ENCODE measurements at places on chromosomes 16 and 17.

GRCh38 chr17:8126491-8127066 lies 2.7 kb upstream of the HES7 start:
- DNase-seq: peak; percentile 58

- DNase-seq: no peak
Measured at GRCh38 chr16:57474671-57475661, 11.3 kb downstream of the DOK4 start.

DNA sequence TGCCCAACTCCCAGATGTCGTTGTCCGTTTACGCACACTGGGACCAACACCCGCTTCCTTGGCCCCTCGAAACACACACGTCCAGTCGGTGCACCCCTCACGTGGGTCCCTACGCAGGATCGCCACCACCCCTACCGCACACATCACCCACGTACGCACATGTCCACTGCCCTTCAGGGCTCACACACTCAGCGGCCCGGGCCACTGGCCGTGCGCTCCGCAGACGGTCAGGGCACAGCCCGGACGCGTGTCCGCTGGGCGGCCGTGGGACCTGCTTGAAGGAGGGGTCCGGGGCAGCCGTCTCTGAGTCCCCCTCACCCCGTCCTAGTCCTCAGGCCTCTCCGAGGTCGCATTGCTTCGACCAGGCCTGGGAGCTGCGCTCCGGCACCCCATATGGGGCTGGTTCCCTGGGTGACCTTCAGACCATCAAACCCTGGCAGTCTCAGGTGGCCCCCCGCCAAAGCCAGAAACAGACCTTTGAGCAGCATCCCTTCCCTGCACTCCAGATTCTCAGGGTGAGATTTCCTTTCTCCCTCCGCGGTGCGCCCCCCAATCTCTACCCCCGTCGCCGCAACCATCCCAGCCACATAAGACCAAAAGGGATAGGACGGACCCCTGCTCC lies 914 bp upstream of the GPRC5B start:
- DNase-seq: no peak

GRCh38 chr16:48947371-48947713 lies 334.3 kb downstream of the CBLN1 start:
- DNase-seq: no peak

DNA sequence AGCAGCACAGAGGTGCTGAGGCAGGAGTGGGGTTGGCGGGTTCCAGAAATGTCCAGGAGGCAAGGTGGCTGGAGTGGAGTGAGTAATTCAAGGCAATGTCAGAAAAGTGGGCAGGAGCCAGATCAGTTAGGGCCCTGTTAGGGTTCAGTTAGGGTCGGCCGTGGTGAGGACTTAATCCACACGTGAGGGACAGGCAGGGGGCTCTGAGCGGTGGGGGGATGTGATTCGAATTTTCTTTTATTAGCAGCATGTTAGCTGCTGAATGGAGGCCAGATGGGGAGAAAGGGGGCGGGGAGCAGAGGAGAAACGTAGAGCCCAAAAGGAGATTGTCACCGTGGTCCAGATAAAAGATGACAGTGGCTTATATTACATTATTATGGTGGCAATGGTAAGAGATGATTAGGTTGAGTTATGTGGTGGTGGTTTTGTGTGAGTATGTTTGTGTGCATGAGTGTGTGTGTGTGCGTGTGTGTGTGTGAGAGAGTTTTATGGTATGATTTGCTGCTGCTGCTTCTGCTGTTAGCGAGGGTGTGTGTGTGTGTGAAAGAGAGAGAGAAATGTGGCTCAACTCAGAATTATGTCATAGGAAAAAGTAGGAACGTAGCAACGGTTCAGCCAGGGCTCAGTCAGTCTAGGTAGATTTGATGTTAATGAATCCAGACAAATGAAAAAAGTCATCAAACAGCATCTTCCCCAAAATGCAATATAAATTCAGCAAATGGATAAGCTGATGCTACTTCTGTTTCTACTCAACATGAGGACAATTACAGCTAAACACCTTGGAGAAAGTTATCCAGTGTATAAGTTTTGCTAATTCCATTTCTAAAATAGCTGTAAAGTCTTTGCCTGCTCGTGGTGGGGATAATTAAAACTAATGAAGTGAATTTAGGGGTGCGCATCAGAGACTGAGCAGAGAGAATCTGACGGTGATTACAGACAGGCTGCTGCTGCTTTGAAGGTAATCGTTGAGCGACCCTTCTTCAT lies 390.6 kb downstream of the HAPSTR1 start:
- DNase-seq: no peak

Data from cerebellar cortex (tissue), 1 donor.